ENCODE measurements at places on chromosomes 7 and 10.

DNA sequence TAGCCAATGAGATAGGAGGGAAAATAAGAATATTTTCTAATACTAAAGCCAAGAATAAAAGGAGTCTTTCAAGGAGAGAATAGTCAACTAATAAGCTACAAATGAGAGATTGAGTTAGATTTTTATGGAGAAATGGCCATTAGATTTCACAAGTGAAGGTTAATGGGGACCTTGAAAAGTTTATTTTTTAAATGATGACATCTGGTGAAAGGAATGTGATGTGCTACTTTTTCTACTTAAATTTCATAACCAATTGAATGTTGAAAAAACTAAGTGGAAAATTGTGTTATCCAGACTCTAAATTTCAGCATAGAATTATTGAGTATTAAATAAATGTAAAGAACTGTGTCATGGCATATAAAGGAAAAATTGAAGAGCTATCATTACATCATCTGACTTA, 125.7 kb downstream of the TSPAN12 start:
- no peak for DNase-seq

DNA sequence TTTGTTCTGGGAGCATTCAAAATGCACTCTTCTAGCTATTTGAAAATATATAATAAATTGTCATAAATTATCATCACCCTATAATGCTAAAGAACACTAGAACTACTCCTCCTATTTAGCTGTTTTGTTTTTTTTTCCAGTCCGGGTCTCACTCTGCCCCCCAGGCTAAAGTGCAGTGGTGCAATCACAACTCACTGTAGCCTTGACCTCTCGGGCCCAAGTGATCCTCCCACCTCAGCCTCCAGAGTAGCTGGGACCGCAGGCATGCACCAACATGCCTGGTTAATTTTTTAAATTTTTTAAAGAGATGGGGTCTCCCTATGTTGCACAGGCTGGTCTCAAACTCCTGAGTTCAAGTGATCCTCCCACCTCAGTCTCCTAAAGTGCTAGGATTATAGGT, 41.1 kb upstream of the MTPAP start:
- DNase-seq: no peak

DNA sequence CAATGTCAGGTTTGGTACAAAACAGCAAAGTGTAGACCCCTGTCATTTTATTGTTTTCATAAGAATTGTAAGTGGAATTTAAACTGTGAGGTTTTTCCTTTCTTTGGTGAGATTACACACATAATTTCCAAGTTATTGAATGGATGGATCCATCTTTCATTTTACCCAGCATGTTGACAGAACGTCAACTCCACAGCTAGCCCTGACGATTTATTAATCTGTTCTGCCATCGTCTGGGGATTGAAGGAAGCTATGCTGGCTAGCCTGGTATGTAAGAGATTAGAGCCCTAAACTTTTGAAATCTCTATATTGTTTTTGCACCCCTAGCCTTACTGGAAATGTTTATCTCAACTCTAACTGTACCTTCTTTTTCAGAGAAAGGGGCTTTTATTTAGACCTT, 8.6 kb downstream of the WNT16 start:
- DNase-seq: no peak

GRCh38 chr7:155984028-155984580, 171.8 kb upstream of the SHH start:
- DNase-seq: no peak

DNA sequence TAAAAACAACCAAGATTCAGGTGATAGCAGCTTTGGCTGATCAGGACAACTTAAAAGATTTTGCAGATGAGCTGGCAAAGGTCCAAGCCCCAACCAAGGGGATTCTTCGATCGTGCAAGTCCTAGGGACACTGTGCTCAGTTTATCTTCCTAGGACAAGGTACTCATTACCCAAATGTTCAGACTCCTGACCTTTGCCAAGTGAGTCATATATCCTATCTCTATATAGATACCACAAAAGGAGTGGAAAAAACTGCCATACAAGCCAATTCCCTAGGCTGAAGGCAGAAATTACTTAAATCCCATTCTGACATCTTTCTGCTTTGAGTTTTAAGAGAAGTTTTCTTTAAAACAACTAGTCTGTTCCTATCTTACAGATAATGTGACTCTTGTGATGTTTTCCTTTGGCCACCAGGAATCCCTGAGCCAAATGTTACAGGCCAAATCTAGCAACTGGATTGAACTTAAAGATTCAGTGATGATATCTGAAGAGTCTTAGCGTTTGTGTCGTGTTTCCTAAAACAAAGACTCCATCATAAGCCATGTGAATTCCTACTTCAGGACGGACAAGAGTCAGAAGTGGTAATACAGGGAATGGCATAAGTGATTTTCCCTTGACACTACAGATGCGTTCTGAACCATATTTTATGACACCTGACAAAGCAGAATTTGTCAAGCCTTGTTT, 142.6 kb upstream of the ASAH2 start:
- no peak for DNase-seq

GRCh38 chr10:115963848-115964247, 309.2 kb downstream of the GFRA1 start:
- DNase-seq: peak; percentile 10

- DNase-seq: no peak
Observed at GRCh38 chr7:921071-921461, 33.4 kb downstream of the ADAP1 start.

DNA sequence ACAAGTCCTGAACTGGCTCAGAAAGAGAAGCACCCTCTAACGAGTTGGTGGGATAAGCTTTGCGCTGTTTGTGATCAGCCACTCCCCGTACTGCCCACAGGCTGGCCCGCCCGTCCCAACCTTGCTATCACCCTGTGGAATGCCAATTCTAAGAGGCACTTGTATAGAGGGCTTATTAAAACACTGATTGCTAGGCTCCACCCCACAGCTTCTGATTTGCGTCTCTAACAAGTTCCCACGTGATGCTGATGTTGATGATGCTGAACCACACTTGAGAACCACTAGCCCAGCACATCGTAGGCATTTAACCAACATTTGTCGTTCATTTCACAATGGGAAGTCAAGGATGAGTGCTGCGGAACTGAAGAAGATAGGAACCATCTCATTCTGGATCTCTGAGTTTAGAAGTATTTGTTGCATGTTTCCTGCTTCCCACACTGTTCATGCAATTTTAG, 12.7 kb upstream of the GSAP start:
- DNase-seq: no peak

DNA sequence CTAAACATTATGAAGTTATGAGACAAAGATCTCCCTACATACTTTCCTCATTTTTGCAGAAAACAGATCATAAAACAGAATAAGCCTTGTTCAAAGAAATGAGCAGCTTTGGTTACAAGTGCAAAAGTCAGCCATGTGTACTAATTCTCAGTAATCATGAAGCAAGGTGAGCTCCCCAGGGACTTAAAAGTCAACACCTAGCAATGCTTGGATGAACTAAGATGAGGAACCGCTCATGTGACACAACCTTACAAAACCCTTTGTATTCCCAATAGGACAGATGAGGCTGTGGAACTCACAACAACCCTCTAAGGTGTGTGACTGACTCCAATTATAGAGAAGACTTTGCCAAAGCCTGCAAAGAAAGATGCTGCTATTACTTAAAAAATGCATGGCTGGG, 154.5 kb downstream of the SLC25A13 start:
- no peak for DNase-seq

GRCh38 chr7:133830081-133830480, 297.1 kb upstream of the LRGUK start:
- no peak for DNase-seq

GRCh38 chr10:51699145-51699474, 285 bp downstream of the CSTF2T start:
- no peak for DNase-seq

DNA sequence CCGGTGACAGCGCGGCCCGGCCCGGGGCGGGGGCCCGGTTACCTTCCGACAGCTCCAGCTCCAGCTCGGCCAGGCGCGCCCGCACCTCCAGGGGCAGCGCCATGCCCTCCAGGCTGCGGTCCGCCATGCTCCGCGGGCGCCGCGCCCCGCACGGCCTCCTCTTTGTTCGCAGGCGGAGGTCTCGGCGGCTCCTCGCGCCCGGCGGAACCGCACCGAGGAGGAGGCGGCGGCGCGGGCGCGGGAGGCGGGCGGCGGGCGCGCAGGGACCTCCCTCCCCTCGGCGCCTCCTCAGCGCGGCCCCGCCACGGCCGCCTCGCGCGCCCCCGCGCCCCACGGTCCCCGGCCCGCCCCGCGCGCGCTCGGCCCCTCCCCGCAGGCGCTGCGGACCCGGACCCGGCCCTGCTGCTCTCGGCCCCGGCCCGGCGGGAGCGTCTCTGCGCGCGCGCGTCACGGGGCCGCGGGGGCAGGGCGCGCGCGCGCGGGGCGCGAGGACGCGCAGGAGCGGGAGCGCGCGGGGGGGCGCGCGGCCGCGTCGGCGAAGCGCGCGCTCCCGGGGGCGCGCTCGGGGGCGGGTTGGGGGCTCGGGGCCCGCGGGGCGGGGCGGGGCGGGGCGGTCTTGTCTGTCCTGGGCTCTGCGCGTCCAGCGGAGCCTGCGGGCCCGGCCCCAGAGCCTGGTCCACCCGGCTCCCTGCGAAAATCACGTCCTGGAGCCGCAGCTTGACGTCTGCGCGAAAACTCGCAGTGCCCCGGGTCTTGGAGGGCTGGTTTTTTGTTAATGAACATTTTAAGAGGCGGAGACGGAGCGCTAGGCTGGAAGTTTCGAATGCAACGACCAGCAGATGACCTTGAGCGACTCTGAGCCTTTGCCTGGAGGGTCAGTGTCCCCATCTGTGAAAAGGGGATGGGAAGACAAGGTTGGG, at the start of gene DIP2C:
DIP2C (minus strand) TSS at position 217 of the 920 bp plus-strand sequence; CDS start at position 127, 90 bp downstream.
- peak; percentile 29 for DNase-seq

DNA sequence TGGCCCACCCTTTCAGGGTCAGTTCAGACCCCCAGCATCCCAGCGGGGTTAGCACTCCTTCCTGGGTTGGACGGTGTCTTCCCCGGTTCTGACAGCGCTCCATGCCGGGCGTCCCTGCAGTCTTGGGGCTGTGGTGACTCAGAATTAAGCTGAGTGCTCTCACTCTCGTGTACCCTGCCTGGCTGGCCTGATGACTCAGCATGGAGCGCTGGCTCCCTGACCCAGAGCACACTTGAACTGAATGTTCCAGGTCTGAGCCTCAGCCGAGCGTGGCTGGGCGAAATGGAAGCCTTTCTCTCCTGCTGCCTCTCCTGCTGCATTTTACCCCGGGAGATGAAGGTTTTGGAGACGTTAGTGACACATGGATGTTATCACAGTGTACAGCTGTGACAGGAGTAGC, 7.1 kb downstream of the BAG3 start:
- peak; percentile 43 for DNase-seq

GRCh38 chr7:26060733-26061677, 91.0 kb upstream of the NFE2L3 start:
- no peak for DNase-seq

- DNase-seq: no peak
Observed at GRCh38 chr10:63481815-63482421, 16.1 kb upstream of the JMJD1C start.

GRCh38 chr7:9507290-9507689, 1073.9 kb downstream of the NXPH1 start:
- DNase-seq: no peak
